ENCODE measurements at places on chromosomes 2 and 18.

- DNase-seq = no peak
Measured at GRCh38 chr2:7703543-7704144, 786.4 kb downstream of the RNF144A start.

GRCh38 chr2:18171191-18172139 lies 293.0 kb downstream of the KCNS3 start:
- DNase-seq = no peak

GRCh38 chr2:136104977-136105376 lies 13.0 kb downstream of the CXCR4 start:
- peak; percentile 61 for DNase-seq

- DNase-seq = peak; percentile 9
Measured at GRCh38 chr2:81195017-81195773, 890.6 kb upstream of the LRRTM1 start.

All from NB4 (cell line).